ENCODE measurements at places on chromosomes 3 and 15.

DNA sequence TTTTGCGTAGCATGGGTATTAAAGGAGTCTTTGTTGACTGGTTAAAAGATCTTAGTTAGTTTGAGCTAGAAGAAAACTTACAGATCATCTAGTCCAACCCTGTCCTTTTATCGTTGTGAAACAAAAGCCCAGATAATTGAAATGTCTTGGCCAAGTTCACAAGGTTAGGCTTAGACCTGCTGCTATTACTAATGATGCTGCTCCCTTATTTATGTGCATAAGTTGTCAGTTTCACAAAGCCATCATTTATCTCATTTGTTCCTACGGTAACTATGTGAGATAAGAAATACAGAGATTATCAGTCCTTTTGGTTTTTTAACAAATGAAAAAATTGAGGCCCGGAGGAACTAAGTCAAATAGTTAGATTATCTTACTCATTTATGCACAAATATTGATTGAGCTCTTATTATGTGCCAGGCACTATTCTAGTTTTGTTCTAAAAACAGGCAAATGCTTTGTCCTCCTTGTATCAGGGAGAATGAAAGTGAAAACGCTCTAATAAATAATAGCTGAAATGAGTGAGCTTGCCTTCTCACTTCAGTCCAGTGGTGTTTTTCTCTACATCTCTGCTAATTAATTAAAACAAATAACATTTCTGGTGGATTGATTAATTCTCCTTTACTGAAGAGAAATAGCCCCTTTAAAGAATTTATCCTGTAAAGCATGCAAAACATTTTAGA is 49.1 kb upstream of the TPRG1 start:
- DNase-seq: no peak

DNA sequence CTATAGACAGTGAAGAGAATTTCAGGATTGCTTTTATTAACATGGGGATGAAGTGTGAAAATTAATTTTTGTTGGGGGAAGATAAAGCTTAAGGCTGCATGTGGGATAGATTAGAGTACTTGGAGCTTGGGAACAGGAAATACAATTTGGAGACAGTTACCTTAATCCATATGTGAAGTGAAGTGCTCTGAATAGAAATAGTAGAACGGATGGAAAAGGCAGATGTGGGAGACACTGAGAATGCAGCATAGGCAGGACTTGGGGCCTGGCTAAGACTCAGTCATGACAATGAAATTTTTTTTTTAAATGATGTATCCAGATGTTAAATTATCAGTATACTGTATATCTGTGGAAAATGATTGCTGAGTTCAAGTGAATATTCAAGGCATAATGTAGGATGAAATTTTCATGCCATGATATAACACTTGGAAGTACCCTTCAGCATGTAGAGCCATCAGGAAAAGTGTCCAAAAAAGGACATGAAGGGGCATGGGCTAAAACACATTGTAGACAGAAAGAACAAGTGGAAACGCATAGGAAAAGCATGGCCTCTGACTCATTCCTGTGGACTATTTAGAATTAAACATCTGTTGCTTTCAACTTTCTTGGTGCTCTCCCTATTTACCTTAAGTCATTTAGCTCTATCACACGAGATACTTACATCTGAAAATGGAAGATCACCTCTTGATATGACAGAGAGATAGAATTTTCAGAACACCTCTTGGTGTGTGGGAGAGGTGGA is 134.8 kb downstream of the RBMS3 start:
- no peak for DNase-seq

- DNase-seq: no peak
These were observed 30.7 kb upstream of the EIF1B start for GRCh38 chr3:40278791-40279190.

DNA sequence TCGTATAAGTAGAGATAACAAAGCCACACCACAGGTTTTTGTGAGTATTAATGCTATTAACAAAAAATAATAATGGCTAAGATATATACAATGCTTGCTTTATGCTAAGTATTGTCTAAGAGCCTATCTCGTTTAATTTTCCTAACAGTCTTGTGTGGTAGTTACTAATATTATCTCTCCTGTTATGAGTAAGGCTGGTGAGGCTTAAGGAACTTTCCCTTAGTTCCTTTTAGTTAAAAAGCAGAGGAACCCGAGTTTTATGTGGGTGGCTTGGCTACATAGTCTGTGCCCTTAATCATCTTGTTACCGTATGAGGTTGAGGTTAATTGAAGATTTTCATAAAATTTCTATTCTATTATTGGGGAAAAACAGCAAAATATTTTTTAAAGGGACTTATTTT is 218.4 kb downstream of the SOX2 start:
- no peak for DNase-seq

DNA sequence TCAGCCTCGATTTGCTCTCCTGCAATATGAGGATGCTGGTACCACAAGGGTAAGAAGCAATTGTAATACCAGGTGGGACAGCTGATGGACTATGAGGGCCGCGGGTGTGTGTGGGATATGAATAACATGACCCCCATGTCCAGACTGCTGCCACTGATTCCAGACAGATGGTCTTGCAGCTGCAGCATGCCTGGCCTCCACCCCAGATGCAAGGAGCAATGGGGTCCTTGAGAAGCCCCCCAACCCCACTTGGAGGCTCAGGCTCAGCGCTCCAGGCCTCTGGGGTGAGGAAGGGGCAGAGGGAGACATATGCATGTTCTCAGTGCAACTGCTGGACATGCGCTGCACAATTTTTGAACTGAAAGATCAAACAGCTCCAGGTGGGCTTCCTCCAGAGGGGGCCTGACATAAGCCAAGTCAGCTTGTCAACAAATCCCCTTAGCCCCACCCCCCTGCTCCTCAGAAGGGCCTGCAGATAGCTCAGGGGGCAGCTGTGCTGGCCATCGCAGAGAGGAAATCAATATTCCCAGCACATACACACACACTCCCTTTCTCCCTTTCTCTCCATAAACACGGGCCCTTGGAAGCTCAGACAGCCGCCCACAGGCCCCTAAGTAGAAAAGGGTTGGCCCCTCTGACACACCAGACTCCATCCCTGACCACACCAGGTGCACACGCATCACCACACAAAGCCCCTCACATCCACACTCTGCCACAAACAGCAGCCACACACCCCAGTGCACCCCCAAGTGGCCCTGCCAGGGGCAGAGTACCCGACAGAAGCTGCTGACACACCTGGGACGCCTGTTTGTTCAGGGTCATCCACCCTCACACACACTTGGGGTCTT is 107.0 kb downstream of the IQSEC1 start:
- no peak for DNase-seq

- DNase-seq: no peak
These were observed 6.7 kb downstream of the CCR5AS start for GRCh38 chr3:46400000-46400734.

DNA sequence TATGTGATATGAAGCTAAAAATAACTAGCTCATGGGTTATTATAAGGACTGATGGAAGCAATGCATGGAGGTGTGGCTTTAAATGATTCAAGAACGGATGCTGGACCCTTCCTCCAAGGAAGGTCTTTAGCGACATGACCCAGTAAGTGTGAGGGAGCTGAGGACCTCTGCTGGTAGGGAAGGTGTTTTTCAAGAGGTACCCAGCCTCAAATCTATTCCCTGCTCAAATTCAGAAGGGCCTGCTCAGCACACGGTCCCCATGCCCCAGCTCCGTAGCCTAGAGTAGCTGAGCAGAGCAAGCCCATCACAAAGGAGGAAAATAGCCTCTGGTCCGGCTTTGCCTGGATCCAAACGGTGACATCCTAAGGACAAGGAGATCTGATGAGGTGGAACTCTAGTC is 266.2 kb upstream of the IGF1R start:
- DNase-seq: no peak

- no peak for DNase-seq
These were observed 12.1 kb upstream of the CNBP start for GRCh38 chr3:129195731-129196256.

DNA sequence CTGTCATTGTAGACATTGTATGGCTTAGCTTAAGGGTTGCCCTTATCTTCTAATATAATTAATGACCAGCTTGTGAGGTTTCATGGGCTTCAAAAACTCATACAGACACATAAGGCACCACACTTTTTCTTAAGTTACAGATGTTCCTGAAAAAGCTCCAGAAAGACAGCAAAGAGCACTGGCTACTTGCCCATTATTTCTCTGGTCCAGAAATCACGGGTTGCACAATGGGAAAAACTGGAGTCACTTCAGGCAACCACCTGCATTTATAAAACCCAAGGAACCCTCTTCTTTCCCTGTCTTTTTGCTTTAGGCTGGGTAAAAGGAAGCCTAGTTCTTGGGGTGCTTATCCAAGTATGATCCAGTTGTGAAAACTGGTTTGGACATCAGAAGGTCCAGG is 2.3 kb upstream of the COL6A6 start:
- no peak for DNase-seq

- DNase-seq: no peak
These were observed 148.7 kb downstream of the MEX3B start for GRCh38 chr15:81897057-81897677.

GRCh38 chr3:104717828-104718196 is 648.9 kb upstream of the ALCAM start:
- DNase-seq: no peak

- DNase-seq: no peak
These were observed 825.7 kb downstream of the SQOR start for GRCh38 chr15:46460431-46461094.
